ENCODE measurements at places on chromosomes 16 and 17.

GRCh38 chr16:83310816-83311215 is 497.0 kb upstream of the HSBP1 start:
- no peak for DNase-seq
- peaks cover 9% of the 10 kb centered on the region for H3K4me1 ChIP-seq
- H3K27ac ChIP-seq = no peak overlapping the region
- H3K36me3 ChIP-seq = no peaks in the 10 kb centered on the region
- no peak overlapping the region for H3K4me3 ChIP-seq
- no peaks in the 10 kb centered on the region for H3K27me3 ChIP-seq

- no peak overlapping the region for H3K27ac ChIP-seq
- no peak overlapping the region for H3K4me3 ChIP-seq
- peaks cover 4% of the 10 kb centered on the region for H3K27me3 ChIP-seq
- no peaks in the 10 kb centered on the region for H3K36me3 ChIP-seq
These were observed 186.0 kb upstream of the FOXF1 start for GRCh38 chr16:86324320-86324719.

- no peaks in the 10 kb centered on the region for H3K27me3 ChIP-seq
- no peak overlapping the region for H3K27ac ChIP-seq
- DNase-seq = no peak
These were observed 41.7 kb upstream of the MGAT5B start for GRCh38 chr17:76826330-76827068.

DNA sequence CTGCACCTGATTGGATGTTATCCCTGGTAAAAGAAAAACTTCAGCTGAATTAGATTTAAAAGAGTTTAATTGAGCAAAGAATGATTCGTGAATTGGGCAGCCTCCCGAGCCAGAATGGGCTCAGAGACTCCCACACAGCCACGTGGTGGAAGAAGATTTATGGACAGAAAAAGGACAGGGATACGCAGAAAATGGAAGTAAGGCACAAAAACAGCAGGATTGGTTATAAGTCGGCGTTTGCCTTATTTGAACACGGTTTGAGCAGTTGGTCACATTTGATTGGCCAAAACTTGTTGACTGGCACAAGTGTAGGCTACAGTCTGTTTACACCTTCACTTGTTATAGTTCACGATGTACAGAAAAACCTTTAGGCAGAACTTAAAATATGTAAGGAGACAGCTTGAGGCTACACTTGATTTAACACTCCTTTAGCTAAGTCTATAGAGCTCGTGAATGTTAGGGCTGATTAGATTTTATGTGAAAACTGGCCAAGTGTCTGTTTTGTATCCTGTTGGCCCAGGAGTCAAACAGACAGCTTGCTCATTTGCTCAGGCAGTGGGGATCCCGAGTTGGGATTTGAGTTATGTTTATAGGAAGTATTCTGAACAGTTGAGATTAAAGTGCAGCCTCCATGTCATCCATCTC is 119.5 kb upstream of the SHISA6 start:
- H3K4me3 ChIP-seq = no peak overlapping the region
- no peaks in the 10 kb centered on the region for H3K36me3 ChIP-seq
- no peaks in the 10 kb centered on the region for H3K27me3 ChIP-seq
- H3K4me1 ChIP-seq = peaks cover 10% of the 10 kb centered on the region
- no peak overlapping the region for H3K27ac ChIP-seq

- no peaks in the 10 kb centered on the region for H3K36me3 ChIP-seq
- no peak overlapping the region for H3K4me3 ChIP-seq
- H3K27me3 ChIP-seq = peaks cover 4% of the 10 kb centered on the region
- H3K4me1 ChIP-seq = peaks cover 7% of the 10 kb centered on the region
These were observed 81.1 kb downstream of the MAF start for GRCh38 chr16:79519448-79519847.

- peaks cover 46% of the 10 kb centered on the region for H3K36me3 ChIP-seq
- peaks cover 62% of the 10 kb centered on the region for H3K4me1 ChIP-seq
- H3K27ac ChIP-seq = no peak overlapping the region
These were observed 1.6 kb downstream of the COASY start for GRCh38 chr17:42563543-42563942.

GRCh38 chr16:54281535-54282201 is 4.9 kb downstream of the IRX3 start:
- H3K36me3 ChIP-seq = peaks cover 16% of the 10 kb centered on the region
- H3K27ac ChIP-seq = no peak overlapping the region
- peaks cover 79% of the 10 kb centered on the region for H3K27me3 ChIP-seq
- no peak overlapping the region for H3K4me3 ChIP-seq
- peaks cover 61% of the 10 kb centered on the region for H3K4me1 ChIP-seq

Measured in spinal cord (tissue), 10 donors.